ENCODE measurements at places on chromosomes 1 and 21. TPM values are rescaled to one million over a fixed set of nuclear protein-coding genes. Genes with fewer than 3 reads are reported as not detected.

GRCh38 chr1:159483501-159483900 is 44.0 kb downstream of the OR10J1 start:
- no peak for DNase-seq
- H3K27me3 ChIP-seq = no peaks in the 10 kb centered on the region
- H3K36me3 ChIP-seq = no peaks in the 10 kb centered on the region
- no peak overlapping the region for H3K4me3 ChIP-seq
- no peaks in the 10 kb centered on the region for H3K4me1 ChIP-seq

GRCh38 chr1:209432443-209432825 is 151.1 kb upstream of the CAMK1G start:
- no peak overlapping the region for H3K27ac ChIP-seq
- H3K36me3 ChIP-seq = no peaks in the 10 kb centered on the region
- peaks cover 5% of the 10 kb centered on the region for H3K27me3 ChIP-seq
- DNase-seq = no peak
- H3K4me3 ChIP-seq = no peak overlapping the region

DNA sequence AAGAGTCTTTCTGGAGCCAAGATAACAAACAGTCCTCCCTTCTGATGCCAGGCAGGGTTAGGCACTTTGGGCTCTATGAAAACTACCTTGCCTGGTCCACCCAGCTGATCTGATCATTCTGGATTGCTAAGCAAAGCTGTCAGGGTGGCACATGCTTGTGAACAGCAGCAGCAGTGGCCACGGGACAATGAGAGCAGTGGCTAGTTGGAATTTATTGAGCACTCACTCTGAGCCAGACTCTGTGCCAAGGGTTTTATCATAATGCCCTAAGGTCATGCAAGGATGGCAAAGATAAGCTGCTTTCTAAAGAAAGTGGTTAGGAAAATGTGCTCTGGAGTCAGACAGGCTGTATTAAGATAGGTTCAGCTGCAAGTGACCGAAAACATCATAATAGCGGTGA is 390.4 kb upstream of the VAMP3 start:
- no peaks in the 10 kb centered on the region for H3K36me3 ChIP-seq
- H3K4me3 ChIP-seq = no peak overlapping the region
- H3K4me1 ChIP-seq = peaks cover 6% of the 10 kb centered on the region
- no peak for DNase-seq
- H3K27ac ChIP-seq = no peak overlapping the region
- peaks cover 1% of the 10 kb centered on the region for H3K27me3 ChIP-seq

- no peaks in the 10 kb centered on the region for H3K36me3 ChIP-seq
- H3K4me1 ChIP-seq = no peaks in the 10 kb centered on the region
- H3K27ac ChIP-seq = no peak overlapping the region
- H3K27me3 ChIP-seq = no peaks in the 10 kb centered on the region
These were observed 8.6 kb upstream of the ADGRL2 start for GRCh38 chr1:81792184-81792583.

- peaks cover 5% of the 10 kb centered on the region for H3K4me1 ChIP-seq
- no peaks in the 10 kb centered on the region for H3K36me3 ChIP-seq
- peak overlapping the region; percentile 3 for H3K27ac ChIP-seq
- DNase-seq = no peak
- H3K4me3 ChIP-seq = no peak overlapping the region
These were observed 301.2 kb downstream of the DUSP10 start for GRCh38 chr1:221440658-221441057.

DNA sequence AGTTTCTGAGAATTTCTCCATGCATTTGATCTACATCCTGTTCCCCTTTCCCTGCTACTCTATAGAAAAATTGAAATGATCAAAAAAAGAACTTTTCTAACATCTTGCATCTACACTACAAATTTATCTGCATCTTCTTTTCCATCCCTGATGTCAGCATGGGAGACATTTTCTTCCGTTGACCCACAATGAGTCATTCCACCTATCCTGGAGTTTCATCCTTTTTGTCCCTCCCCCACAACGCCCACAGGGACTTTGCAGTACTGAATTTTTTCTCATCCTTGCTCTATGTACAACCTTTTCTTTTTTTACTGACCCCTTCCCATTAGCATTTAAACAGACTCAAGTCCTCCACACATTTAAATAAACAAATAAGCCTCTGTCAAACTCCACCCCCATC is 112.2 kb upstream of the MROH9 start:
- no peak overlapping the region for H3K4me3 ChIP-seq
- DNase-seq = peak; percentile 25
- no peaks in the 10 kb centered on the region for H3K36me3 ChIP-seq
- H3K27ac ChIP-seq = no peak overlapping the region
- H3K27me3 ChIP-seq = no peaks in the 10 kb centered on the region

- H3K4me3 ChIP-seq = no peak overlapping the region
- H3K27ac ChIP-seq = no peak overlapping the region
These were observed 141.8 kb upstream of the ZRANB2 start for GRCh38 chr1:71222668-71223067.

GRCh38 chr1:226732856-226733291 is 6.2 kb downstream of the ITPKB start:
- no peak overlapping the region for H3K27ac ChIP-seq
- H3K4me1 ChIP-seq = peaks cover 2% of the 10 kb centered on the region
- peaks cover 10% of the 10 kb centered on the region for H3K36me3 ChIP-seq
- no peak overlapping the region for H3K4me3 ChIP-seq

DNA sequence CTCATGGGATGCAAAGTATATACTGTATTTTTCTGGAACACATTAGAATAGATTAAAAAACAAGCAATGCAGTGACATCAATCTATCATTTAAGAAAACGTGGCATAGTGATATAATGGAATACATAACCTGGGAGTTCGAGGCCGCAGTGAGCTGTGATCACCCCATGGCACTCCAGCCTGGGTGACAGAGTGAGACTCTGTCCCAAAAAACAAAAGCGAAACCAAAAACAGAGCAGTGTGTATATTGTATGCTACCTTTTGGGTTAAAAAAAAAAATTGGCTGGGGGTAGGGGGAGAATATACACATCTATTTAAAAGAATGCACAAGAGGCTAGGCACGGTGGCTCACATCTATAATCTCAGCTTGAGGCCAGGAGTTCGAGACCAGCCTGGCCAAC is 13.5 kb downstream of the SLC2A1 start:
- H3K36me3 ChIP-seq = peaks cover 56% of the 10 kb centered on the region
- no peak overlapping the region for H3K27ac ChIP-seq
- H3K4me1 ChIP-seq = peaks cover 76% of the 10 kb centered on the region
- DNase-seq = no peak
- H3K4me3 ChIP-seq = no peak overlapping the region

MPL gene
- not detected for total RNA-seq

CD1E gene
- not detected for total RNA-seq

NHLH1 gene
- total RNA-seq = not detected

TNFRSF18 gene
- not detected for total RNA-seq

SPRR2E gene
- not detected for total RNA-seq

PEAR1 gene
- 2.0 TPM for total RNA-seq

ALPL gene
- total RNA-seq = 0.56 TPM

NID1 gene
- 21.9 TPM for total RNA-seq

Data from IMR-90 (cell line).